ENCODE measurements at places on chromosomes 7 and 10.

- DNase-seq, result no peak
Measured at GRCh38 chr10:105239311-105240219, 598.5 kb downstream of the SORCS3 start.

GRCh38 chr7:69633122-69633831 is 35.0 kb downstream of the AUTS2 start:
- no peak for DNase-seq

DNA sequence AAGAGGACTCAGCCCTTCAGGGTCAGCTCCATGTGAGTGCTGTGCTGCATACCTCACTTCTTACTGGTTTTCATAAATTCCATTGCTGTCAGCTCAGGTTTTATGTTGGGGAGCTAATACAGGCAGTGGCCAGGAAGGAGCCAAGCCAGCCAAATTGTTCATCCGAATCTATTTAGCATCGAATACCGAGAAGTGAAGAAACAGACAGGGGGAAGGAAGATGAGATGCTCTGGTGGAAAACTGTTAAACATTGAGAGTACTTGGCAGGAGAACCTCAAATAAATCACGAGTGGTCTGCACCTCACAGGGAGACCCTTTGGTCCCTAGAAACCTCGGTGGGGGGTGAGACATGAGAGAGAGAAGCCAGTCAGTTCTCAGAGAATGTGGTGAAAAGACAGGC is 196.0 kb upstream of the TMEM72 start:
- no peak for DNase-seq

- no peak for DNase-seq
Measured at GRCh38 chr10:107163881-107164861, at the start of gene SORCS1. TSS of gene SORCS1 (minus strand) at chr10:107164706.

- DNase-seq, result no peak
Measured at GRCh38 chr7:141986923-141987322, 8.8 kb upstream of the MGAM start.

GRCh38 chr7:11843113-11843765 is 11.2 kb upstream of the THSD7A start:
- DNase-seq, result no peak

DNA sequence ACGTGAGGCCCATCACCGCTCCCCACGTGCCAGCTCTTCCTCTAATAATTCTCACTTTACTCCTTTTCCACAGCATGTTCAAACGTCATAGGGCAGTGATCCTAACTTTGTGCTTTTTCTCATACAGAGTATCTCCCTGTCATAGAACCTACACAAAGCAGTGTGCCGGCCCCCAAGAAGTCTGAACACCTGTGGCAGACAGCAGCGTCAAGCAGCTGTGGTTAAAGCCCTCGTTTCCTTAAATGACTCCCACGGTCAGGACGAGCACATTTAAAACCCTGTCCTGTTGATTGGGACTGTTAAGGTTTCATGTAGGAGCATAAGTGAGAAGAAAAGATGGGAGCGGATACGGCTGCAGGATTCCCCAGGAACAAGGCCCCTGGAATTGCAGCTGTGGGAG is 267.2 kb downstream of the DIP2C start:
- no peak for DNase-seq

DNA sequence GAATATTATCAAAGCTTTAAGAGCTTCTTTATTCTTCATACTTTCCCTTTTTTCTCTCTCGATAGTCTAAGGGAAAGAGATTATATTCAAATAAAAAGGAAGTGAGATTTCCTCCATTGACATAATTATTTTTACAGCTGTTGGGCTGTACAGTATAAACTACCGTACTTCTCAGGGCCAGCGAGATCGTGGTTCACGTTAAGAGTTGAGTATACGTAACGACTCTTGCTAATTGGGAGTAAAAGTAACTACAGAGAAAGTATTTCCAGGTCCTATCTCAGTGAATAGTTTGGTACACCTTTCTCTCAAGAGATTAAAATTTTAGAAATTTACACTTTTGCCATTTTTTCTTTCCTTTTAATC is 57.8 kb downstream of the INPP5F start:
- DNase-seq, result no peak
